ENCODE measurements at places on chromosomes 2 and 18.

DNA sequence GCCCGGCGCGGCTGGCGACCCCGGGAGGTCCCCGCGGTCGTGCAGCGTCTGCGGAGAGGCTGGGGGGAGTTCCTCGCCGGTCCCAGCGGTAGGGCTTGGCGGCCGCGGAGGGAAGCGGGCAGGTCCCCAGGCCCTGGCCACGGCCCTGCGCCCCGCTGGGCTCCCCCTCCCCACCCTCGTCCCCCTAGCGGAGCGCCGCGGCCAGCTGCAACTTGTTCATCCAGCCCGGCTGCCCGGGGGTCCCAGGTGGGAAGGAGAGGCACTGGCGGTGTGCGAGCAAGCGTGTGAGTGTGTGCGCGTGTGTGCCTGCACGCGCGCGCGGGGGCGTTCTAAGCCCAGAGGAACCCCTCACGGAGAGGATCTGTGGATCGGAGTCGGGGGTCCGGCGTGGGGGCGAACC, 1.3 kb downstream of the PTPRM start:
- DNase-seq, result peak; percentile 18

DNA sequence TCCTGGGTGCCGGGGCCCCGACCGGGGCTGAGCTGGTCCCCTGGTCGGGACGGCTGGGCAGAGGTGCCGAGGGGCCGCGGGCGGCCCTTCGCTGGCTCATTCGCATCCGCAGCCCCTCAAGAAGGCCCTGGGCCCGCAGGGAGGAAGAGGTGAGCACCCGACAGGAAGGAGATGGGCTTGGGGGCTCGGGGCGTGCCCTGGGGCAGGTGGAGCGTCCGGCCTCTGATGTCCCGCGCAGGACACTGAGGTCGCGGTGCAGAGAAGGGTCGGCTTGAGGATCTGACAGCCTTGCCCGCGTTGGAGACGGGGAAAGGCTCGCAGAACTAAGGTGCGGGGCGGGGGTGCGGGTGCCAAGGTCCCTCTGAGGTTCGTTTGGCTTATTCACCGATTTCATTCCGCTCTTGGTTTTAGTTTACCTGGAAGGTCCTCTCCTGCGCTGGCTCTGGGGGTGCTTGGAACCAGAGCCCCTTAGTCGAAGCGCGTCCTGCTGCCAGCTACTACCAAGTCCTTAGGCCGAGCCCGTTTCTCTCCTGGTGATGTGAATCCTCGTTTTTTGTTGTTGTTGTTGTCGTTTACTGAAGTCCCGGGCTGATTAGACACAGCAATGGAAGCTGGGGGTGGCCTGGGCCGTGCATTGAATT, 18.9 kb upstream of the CD8A start:
- no peak for DNase-seq

DNA sequence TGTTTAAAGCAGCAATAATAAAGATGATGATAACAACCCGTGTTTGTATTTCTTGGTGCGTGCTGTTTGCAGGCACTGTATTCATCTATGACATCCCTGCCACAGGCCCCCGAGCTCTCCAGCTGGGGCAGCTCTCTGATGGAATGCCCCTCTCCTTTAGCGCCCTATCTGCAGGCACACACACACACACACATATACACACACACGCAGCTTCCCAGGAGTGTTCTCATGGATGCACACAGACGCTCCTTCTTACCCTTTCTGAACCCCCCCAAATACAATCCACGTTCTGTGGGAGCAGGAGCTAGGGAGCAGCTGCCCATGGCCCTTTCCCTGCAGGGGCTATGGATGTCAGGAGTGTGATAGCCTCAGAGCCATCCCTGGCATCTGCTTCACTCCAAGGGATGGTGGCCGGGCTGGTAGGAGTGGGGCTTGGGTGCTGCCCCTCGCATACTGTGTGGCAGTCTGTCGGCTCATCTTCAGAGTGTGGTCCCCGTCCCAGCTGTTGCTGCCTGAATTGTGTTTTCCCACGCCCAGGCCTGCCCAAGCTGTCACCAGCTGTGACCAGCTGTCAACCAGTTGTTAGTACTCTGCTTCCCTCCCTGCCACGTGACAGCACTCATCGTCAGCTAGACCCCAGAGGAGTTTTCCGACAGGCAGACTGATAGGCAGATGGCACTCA, 50.8 kb upstream of the MYCN start:
- no peak for DNase-seq

- DNase-seq, result peak; percentile 98
Measured at GRCh38 chr18:68438983-68439382, 275.9 kb downstream of the TMX3 start.

- peak; percentile 58 for DNase-seq
Measured at GRCh38 chr18:36187193-36187825, at the start of gene MOCOS. TSS of gene MOCOS (plus strand) at chr18:36187497. CDS start at chr18:36187540, 43 bp downstream.

DNA sequence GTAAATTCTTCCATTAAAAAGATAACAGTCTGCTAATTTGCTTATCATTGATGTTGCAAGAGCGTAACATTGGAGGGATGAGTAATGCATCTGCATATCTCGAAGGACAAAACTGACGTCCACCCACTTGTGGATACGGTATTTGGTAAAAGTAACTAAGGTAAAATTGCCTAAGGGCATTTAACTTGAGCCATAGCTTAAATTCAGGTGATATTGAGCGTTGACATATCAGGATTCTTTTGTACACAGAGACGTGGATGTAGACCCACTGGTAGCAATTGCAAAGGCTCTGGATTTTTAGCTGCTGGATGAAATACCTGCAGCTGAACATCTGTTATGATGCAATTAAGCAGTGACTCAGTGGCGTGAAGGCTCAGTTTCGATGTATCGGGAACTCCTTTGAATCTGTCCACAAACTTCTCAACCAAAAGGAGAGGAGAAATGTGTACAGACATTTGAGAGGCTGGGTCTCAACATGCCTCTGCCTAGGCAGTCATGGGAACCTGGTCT, 119.3 kb downstream of the SPTBN1 start:
- DNase-seq, result no peak

GRCh38 chr18:44944461-44944860, 263.8 kb downstream of the SETBP1 start:
- peak; percentile 45 for DNase-seq

DNA sequence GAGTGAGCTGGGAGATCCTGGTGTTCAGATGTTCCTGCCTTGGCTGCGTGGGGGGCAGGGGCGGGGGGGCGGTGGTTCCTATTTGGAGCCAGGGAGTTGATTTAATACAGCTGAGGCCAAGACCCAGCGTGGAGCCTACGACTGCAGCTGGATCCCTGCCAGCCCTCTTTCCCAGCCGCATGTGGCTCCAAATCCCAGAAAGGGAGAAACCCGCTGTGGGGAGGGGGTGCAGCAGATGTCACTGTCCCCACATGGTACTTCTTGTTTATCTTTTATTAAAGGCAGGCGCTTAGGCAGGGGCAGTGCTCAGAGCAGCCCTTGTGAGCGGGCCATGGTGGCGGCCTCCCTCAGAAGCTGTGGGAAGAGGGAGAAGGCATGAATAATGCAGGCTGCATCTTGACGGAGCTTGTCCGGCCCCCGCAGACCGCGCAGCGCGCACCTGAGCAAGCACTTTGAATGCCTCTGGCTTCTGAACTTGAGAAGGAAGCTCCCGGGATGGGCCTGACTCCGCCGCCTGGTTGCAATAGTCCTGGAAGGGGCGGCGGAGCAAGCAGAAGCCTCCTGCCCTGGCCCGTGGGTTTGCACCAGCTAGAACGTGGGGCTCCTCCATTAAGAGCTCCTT, 112.1 kb downstream of the GLI2 start:
- peak; percentile 30 for DNase-seq

DNA sequence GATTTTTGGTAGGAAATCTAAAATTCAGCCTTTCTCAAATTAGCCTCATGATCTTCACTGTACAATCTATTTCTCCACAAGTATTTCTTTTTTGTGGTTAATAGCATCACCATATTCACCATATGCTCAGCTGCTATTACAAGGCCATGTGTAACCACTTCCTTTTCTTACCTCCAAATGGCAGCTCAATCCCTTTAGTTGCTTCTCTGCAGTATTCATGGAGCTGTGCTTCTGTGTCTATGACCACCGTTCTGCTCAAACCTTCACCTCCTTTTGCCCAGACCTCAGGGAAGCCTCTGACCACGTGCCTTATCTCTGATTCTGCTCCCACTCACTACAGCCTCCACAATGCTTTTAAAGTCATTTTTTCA, 126.7 kb upstream of the TMEM200C start:
- peak; percentile 8 for DNase-seq

DNA sequence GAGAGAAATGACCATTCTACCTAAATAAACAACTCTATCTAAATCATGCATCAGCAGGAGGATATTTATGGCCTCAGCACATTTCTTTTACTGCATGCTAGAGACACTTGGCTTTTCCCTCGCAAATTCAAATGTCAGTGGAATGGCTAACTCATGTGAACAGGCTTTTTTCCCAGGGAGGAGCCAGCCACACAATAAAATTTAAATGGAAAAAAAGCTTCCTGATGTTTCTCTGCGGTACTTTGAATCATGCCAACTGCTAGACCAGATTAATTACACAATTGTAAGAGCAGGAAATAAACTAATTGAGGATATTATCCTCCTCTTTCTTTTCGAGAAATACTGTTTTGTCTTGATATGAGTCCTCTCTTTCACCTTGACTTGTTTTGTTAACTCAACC, 676.3 kb downstream of the IRS1 start:
- DNase-seq, result peak; percentile 73

DNA sequence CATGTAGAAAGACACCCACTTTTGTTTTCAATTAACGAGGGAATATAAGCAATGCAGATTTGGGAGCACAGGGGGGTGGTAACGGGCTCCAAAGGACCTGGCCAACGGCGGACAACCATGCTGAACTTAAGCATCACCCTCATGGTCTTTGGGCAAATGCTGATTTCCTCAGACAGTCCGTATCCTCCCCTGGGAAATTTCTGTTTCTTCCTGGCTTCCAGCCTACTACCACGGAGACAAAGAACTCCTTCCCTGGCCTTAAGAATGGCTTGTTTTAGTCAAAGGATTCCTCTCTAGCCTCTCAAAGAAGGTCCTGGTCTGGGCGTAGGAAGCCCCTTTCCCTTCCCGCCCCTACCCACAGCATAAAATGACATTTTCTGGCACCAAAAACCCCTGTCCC, 34.3 kb downstream of the EN1 start:
- no peak for DNase-seq

DNA sequence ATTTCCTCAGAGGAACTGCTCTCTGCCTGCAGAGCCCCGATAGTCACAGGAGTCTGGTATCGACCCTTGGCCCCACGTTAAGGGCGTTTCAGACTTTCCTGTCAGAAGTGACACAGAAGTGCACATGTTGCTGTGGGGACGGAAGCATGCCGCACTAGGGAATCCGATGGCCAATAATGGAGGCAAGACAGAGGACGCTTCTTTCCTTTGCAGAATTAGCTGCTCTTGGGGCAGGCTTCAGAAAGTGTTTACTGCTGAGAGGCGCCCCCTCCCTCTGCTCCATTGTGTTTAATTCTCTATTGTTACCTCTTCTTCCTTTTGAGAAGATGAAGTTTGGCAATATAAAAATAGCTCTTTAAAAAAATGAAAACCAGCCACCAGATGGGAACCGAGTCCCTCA, 118.6 kb upstream of the EML6 start:
- no peak for DNase-seq

- no peak for DNase-seq
Measured at GRCh38 chr2:235031686-235032373, 80.0 kb downstream of the SH3BP4 start.

GRCh38 chr2:239308661-239309397, 92.0 kb downstream of the HDAC4 start:
- DNase-seq, result peak; percentile 80

DNA sequence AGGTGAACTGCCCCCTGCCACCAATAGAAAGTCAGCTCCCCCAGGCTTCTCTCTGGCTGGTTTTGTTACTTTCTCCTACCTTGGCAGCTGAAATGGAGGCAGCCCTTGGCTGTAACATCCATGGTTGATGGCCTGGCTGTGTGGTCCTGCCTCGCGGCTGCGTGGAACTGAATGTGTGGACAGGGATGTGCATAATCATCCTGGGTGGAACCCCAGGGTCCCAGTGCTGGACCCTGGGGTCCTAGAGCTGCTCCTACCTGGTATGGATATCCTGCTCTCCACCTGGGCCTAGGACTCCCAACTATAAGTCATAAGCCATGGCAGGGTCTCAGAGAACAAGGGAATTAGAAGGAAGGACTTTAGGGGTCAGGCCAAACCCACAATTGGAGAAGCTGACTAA, 93.5 kb downstream of the CAPN13 start:
- DNase-seq, result no peak

DNA sequence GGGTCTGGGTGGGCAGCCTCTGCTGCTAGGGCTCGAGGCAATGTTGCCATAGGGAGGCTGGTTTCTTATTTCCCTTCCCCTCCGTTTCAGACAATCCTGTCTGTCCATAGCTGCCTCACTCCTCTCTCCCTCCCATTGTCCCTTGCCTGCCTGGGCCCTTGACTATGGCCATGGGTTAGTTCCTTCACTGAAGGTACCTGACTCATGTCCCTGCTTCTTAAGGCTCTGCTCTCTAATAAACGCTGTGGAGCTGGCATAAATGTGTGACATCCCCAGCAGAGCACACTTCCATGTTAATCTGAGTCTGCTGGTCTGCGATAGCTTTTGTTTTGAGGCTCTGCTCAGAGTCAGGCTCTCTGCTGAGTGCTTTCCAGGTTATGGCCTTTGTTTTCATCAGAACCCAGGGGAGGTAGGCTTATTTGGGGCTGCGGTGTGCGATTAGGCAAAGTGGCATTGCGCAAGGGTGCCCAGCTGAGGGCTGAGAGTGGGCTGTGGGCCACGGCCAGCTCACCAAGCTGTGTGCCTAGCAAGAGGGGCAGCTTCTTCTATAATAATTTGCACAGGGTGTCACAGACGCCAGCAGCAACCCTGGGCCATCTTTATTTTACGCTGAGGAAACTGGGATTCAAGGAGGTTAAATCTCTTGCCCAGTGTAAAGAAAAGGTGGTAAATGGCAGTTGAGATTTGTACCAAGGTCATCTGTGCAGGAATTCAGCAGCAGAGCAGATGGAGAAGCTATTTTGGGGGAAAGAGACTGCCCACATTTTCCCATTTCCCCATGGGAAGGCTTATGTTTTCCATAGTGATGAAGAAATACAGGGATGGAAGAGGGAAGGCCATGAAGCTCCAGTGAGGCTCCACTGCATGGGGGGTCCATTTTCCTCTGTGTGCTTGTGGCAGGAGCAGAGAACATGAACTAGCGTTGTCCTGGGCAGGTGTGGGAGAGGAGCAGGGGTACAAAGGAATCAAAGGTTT, 25.6 kb downstream of the MRPL33 start:
- no peak for DNase-seq

DNA sequence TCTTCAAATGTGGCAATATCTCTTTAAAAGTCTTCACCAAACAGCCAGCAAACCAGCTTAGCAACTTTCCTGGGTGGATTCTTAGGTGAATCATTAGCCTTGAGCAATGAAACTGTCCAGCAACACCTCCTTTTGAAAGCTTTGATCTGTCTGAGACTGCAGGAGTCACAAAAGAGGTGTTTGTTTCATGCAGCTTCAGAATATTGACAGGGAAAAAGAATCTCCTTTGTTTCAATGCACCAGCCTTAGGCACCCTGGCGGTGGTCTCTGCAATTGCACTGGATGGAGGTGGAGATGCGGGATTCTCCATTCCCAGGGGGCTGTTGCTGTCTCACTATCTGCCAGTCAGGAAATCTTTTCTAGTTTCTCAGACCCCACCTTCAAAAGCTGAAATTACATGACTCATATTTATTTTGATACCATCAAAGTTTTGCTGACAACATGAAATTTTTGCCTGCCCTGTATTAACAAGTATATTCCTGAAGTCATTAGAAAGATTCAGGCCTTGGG, 76.0 kb upstream of the DSG1 start:
- no peak for DNase-seq

- DNase-seq, result peak; percentile 35
Measured at GRCh38 chr2:10204326-10205161, 82.0 kb downstream of the RRM2 start.

GRCh38 chr2:205405194-205405593, 277.1 kb upstream of the NRP2 start:
- no peak for DNase-seq

GRCh38 chr2:128404709-128405466, 86.2 kb upstream of the HS6ST1 start:
- DNase-seq, result no peak

Measured in AG10803 (cell line).